ENCODE measurements at places on chromosomes 1 and 21. TPM values are rescaled to one million over a fixed set of nuclear protein-coding genes. Genes with fewer than 3 reads are reported as not detected.

- no peak for DNase-seq
Observed at GRCh38 chr21:16538405-16538804, 808.6 kb downstream of the USP25 start.

DNA sequence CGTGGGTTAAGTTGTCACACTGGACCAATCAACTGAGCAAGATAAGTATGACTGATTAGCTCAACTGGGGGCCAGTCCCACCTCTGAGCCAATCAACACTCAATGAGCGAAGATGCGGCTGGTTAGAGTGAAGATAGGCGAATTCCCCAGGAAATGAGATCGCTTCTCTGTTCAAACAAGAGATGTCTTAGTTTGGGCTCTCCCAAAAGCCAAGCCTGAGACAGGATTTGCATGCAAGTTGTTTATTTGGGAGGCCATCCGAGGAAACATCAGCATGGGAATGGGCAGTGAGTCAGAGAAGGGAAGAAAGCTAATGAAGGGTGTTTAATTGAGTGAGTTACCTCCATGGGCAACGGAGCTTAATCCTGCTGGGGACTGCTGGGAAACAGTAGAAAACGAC lies 4.9 kb upstream of the GJB5 start:
- no peak for DNase-seq

DNA sequence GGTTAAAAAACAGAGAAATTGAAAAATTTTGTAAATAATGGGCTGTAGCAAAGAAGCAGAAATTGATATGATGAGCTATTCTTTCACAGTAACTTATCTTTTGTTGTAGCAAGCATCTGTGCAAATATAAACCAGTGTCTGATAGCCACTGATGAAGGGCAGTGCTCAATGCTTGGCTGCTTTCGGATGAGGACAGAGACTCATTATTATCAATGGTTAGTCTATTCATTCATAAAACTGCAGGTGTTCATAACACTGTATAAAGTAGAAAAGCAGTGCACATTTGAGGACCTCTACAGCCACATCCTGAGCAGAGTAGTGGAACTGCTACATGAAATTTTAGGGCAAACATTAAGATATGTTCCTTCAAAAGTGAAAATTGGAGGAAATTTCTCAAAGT lies 107.2 kb downstream of the FAF1 start:
- no peak for DNase-seq

- DNase-seq, result no peak
Observed at GRCh38 chr1:208462761-208463160, 218.6 kb upstream of the PLXNA2 start.

- DNase-seq, result no peak
Observed at GRCh38 chr21:43333298-43334062, 93.5 kb downstream of the SIK1 start.

The PADI1 gene
- total RNA-seq, result not detected

GRCh38 chr1:46757956-46758528 lies 39.1 kb upstream of the EFCAB14 start:
- no peak for DNase-seq

DNA sequence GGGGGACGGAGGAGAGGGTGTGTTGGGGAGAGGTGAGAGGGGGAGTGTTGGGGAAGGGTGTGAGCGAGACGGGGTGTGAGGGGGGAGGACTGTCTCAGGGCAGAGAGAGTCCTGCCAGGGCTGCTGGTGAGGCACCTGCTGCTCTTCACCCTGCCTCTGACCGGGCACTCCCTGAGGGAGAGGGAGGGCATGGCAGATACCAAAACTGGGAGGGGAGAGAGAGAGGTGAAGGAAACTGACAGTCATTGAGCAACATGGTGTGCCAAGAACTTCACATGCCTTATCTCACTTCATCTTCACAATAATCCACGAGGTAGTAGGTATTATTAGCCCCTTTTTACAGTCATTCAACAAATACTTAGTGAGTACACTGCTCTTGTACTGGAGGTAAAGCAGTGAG lies 61.3 kb upstream of the ARTN start:
- no peak for DNase-seq

Data from B cell (primary cell).